ENCODE measurements at places on chromosomes 7 and 10. TPM values are rescaled to one million over a fixed set of nuclear protein-coding genes. Genes with fewer than 3 reads are reported as not detected.

The CALML5 gene
- total RNA-seq: not detected

The LFNG gene
- 86.6 TPM for total RNA-seq

The PON3 gene
- 0.25 TPM for total RNA-seq

The OR13A1 gene
- not detected for total RNA-seq

The GHRHR gene
- not detected for total RNA-seq

The OPN4 gene
- total RNA-seq: not detected

The CNPY1 gene
- total RNA-seq: not detected

The PCLO gene
- total RNA-seq: not detected

The EBF3 gene
- not detected for total RNA-seq

The NEUROD6 gene
- total RNA-seq: not detected

The DHX32 gene
- 8.7 TPM for total RNA-seq

The CYP3A7 gene
- not detected for total RNA-seq

The SEPTIN14 gene
- total RNA-seq: not detected

The GIMAP6 gene
- total RNA-seq: 119 TPM

The ANKRD22 gene
- not detected for total RNA-seq

The CHAT gene
- total RNA-seq: not detected

The TBX20 gene
- total RNA-seq: 0.25 TPM

The ALKBH4 gene
- 10.2 TPM for total RNA-seq

The PRLHR gene
- total RNA-seq: not detected

The CLEC5A gene
- not detected for total RNA-seq

The COL13A1 gene
- not detected for total RNA-seq

The EPO gene
- total RNA-seq: not detected

The IL2RA gene
- 239 TPM for total RNA-seq

The ZNF488 gene
- 0.93 TPM for total RNA-seq

The SAMD9 gene
- total RNA-seq: 38.5 TPM
